ENCODE measurements at places on chromosomes 16 and 17.

DNA sequence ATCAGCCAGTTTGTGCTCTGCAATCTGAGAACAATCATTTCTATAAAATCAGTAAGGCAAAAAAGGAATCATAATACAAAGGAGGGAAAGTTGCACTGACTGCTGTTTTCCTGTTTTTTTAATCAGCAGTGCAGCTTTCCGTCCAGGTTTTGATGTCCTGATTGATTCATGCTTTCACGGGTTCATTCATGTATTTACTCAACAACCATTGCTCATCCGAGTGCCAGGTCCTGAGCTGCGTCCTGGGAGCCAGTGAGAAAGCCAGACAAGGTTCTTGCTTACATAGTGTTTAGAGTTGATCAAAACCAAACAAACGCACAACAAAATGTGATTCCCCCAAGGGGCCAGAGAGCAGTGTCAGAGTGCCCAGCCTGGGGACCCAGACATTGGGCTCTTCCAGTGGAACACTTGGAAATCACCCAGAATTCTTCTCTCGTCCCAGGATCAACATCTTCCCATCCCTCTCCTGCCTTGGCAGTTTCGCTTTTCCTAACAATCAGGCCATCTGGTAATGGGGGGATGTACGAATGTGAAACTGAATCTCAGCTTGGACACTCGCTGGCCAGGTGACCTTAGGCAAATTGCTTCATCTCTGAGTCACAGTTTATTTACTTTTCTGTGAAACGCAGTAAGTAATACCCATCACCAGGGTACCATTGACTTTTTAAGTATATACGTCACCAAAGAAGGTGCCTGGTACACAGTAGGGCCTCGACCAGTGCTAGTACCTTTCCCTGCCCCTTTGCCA lies 13.3 kb upstream of the C1QL1 start:
- no peak for DNase-seq

- no peak for DNase-seq
These were observed 2.8 kb upstream of the IL21R start for GRCh38 chr16:27398894-27399853.

GRCh38 chr17:62986549-62986948 lies 20.5 kb downstream of the TANC2 start:
- DNase-seq = no peak

DNA sequence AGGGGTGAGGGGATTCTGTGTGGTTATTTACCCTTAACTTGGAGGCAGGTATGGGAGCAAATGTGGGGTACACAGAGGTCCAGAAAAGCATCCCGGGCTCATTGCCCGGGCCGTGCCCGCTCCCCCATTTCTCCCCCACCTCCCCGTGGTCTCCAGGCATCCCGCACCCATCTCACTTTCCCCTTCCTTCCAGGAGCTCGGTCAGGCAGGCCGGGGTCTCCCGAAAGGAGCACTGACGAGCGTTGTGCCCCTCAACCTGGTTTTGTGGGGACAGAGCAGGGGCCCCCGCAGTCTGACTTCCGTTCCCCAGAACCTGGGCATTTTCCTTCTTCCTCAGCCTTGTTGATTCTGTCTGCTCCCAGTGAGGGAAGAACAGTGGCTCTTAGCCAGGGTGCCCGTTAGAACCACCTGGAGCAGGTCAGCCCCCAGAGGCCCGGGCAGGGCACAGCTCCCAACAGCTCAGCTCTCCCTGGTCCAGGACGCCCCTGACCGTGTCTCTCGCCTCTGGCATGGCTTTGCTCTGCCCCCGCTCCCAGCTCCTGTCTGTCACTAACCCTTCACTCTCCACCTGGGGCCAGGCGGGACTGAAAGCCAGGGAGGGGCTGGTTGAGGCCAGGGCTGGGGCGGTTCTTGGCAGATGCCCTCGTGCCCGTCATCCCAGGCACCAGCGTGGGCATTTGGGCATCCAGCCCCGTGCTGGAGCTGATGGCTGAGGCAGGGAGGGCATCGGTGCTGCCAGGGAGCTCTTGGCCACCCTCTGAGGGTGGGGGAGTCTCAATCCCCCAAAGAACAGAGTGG lies 12.5 kb upstream of the NUDT16L1 start:
- DNase-seq = no peak

GRCh38 chr17:19411631-19412030 lies 599 bp downstream of the RNF112 start:
- no peak for DNase-seq

DNA sequence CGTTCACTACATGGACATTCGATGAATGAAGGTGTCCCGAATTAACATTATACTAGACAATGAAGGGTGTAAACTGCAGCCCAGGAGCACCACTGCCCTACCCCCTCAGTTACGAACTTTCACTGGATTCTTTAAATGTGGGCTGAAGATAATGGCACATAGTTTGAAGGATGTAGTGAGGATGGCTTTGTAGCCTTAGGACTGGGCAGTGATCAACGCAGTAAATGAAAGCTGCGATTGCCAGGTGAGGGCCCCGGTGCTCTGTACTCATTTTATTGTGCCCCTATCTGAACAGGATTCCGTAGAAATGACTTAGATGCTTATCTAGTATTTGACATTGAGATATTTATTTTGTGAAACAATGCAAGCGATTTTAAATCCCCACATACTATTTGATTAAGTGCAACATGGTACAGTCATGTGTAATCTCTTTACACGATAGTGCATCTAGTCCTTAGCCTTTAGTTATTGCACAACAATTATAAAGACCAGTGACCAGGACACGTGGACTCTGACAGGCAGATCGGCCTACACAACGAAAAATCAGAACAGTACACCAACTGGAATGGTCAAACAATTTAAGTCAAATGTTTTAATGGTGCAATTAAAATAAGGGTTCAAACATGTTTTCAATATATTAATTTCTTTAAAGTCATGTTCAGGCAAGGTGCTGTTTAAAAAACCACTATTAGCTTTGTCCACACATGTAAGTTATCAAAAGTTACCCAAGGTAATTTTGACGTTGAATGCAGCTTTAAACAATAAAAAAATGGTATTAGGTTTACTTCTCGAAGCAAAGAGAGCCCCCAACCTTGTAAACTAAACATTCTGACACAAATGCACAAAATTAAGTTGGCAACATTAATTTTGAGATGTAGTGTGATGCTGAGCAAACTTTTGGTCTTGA lies 17.4 kb upstream of the ERN1 start:
- peak; percentile 64 for DNase-seq

DNA sequence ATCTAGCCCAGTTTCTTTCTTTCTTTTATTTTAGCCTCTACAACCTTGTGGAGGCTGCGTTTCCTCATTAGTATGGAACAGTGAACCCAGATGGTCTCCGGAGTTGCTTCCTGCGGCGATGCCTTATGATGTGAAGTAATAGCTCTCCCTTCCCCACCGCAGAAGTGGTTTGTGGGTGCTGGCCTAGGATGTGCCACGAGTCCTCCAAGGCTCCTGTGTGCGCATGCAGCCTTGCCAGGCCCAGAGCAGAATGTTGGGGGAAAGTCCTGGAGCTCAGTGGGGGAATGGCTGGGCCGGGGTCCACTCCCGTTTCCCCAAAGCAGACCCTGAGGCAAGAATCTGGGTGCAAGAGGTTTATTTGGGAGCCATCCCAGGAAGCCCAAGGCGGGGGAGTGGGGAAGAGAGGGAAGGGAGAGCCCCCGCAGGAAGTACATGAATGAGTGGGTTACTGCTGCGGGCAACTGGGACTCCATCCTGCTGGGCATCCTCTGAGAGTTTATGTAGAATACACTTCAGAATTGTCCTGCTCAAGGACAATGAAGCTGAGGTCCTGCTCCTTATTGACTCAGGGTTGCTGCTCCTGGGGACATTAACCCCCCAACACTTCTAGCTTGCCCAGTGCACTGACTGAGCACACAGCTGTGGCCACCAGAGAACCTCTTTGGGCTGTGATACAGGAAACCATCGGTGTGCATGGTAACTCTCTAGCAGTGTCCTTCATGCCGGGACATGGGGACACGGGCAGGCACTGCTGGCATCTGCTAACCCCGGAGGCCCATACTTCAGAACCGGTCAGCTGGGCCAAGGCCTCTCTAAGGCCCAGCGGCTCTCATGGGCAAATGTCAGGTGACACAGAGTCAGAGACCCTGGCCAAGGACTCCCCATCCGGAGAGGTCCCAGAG lies 3.7 kb upstream of the HCRT start:
- no peak for DNase-seq

- DNase-seq = no peak
These were observed 122.2 kb downstream of the C16orf78 start for GRCh38 chr16:49495596-49496355.

DNA sequence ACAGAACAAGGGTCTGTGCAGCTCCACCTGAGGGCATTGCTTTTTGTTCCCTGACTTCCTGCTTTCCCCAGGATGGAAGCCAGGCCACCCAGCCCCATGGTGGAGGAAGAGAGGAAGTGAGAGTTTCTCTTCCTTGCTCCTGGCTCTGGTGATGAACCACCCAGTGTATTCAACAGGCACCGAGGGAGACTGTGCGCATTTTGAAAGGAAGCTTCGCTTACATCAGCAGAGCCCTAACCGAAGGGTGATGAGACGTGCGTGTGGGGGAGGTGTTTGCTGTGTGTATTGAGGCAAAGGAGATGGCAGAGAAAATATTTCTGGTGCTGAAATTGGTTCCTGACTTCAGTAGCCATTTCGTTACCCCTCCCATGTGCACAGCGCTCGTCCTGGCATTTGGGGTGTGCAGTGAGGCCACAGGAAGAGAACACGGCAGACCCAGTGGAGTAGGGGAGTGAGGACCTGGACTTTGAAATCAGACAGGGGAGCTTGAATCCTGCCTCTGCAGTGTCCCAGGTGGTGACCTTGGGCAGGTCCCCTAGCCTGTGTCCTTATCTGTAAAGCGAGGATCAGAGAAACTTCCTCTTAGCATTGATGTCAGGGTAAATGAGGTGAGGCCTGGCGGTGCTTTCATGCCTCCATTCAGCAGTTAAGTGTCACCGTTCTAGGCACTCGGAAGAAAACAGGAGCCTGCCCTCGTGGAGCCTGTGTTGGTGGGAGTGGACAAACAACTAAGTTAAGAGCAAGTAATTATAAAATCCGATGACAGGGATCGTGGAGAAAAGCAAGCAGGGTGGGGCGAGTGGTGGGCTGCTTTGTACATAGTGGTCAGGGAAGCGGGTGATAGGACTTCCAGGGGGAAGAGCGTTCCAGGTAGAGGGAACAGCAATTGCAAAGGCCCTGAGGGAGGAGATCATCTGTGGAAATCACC lies 7.4 kb downstream of the CMIP start:
- DNase-seq = peak; percentile 55

DNA sequence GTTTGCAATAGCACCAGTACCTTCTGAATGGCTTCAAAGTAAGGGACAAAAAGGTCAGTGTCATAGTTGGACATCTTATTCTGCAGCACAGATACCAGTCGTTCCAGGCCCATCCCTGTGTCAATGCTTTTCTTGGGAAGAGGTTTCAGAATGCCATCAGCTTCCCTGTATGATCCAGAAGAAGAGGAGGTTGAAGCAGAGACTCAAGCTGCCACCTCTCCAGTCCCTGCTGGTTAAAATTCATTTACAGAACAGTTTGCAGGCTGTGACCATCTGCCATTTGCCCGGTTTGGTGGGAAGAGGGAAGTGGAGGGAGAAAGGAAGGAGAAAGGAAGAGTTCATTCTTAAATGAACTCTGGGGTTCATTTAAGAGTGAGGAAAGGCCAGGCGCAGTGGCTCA lies 18.4 kb upstream of the EXOSC6 start:
- DNase-seq = no peak

GRCh38 chr17:16988749-16989229 lies 16.9 kb upstream of the TNFRSF13B start:
- DNase-seq = no peak

- DNase-seq = no peak
These were observed 500.2 kb downstream of the SHISA9 start for GRCh38 chr16:13401641-13402040.

- peak; percentile 82 for DNase-seq
These were observed 40.7 kb downstream of the ZDHHC7 start for GRCh38 chr16:84970447-84971127.

GRCh38 chr16:54734156-54734555 lies 196.5 kb upstream of the IRX5 start:
- DNase-seq = no peak

- DNase-seq = peak; percentile 72
These were observed 8.6 kb downstream of the RIPOR1 start for GRCh38 chr16:67537270-67537635.

DNA sequence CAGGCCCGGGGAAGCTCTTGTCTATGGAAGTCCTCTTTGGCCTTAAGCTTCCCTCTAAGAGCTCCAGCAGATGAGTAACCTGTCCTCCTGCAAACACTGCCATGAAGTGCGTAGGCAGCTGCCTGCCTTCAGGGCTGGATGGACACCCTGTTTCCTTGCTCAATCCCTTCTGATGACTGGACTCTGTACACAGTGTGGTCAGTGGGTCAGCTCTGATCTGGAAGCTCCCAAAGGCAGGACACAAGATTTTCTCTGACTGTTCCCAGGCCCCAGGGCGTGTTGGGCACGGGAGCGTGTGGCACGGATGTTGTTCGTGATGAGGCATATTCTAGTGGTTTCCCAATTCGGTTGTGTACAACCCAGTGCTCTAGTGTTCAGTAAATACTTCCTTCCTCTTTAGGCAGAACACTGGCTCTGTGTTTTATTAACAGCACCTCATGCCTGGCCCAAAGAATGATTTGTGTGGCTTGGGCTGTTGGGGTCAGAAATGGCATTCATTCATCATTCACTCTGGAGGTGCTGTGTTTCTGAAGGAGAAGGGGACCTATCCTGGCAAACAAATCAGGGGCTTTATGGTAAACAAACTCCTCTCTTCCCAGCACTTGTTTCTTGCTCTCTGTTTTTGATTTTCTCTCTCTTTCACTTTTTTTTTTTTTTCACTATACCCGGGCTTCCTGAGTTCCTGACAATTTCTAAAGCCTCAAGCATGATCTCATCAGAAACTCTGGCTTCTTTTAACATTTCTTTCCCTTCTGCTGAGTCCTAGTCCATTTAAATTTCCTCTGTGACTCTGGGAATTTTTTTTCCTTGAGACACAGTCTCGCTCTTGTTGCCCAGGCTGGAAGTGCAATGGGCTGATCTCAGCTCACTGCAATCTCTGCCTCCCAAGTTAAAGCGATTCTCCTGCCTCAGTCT lies 12.0 kb upstream of the RNF157 start:
- peak; percentile 67 for DNase-seq

DNA sequence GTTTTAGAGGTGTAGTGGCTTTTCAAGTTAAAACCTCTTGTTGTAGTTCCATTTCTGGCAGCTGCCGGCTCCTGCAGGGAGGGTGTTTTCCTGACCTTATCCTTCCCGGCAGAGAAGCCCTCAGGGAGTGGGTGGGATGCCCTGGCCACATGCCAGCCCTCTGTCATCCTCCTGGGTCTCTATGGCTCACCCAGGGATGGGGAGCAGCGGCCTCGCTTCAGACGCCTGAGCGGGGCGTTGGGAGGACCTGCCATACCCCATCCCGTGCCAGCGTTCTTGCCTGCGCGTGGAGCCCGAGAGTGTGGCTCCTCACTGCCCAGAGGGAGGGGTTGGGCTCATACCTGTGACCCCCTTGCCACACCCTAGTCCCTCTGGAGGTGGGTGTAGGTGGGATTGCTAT lies 11.9 kb downstream of the KCNJ12 start:
- no peak for DNase-seq

GRCh38 chr17:80663781-80664206 lies 119.2 kb downstream of the RPTOR start:
- DNase-seq = peak; percentile 53

DNA sequence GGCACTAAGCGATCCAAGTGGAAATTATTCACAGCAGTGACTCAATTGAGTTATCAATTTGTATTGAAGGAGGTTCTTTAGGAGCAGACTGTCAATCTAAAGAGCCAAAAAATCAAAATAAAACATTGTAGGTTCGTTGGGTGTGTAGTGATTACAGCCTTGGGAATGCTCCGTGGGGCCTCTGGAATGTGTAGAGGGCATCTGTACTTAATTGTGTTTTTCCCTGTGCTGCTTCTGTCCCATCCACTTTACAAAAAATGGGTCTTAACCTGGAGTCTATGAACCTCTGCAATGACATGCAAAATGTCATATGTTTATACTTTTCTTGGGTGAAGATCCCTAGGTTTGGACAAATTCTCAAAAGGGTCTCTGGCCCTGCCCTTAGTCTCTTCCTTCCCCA lies 215.1 kb downstream of the CCDC182 start:
- no peak for DNase-seq

All from activated T-cell treated with anti-CD3 and anti-CD28 coated beads, Interleukin-2, amount 50 U/mL, for 24 hours (primary cell).